Caki2 (cell line): ENCODE measurements at places on chromosomes 11 and 22.

DNA sequence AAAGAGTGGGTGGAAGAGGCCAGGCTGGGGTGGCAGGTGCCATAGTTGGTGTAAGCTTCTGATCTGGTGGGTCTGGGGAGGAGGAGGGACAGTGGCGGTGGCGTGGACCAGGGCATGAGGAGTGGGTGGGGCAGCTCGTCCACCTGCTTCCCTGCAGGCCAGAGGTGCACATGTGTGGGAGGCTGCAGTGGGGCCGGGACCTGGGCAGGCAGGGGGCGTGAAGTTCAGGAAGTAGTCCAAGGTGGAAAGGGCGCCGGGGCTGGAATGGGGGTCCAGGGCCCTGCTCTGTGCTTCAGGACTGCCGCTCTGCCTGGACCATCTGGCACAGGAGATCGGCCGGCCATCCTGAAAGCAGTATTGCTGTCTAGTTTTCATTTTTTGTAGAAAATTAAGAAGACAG, 15.9 kb downstream of the RIBC2 start:
- no peak for DNase-seq

DNA sequence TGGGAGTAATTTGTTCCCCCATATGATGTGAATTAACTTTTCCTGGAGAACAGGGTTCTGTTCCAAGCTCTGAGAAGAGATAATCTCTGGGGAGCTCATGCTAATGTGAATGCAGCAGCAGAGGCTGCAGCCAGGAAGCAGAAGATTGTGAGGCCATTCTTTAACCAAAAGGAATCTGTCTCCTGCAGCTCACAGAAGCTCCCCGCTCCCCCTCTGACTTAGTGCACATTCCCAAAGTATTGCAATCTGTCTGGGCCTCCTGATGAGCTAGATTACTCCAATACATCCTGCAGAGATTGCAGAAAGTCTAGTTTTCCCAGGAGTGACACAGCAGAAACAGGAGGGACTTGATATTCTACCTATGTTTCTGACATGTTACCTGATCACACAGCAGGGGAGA, 420.6 kb upstream of the FAT3 start:
- no peak for DNase-seq

- peak; percentile 67 for DNase-seq
These were observed 828 bp upstream of the RAB1B start for GRCh38 chr11:66267379-66268243.

- DNase-seq, result no peak
These were observed 825 bp downstream of the FBXO3 start for GRCh38 chr11:33773404-33773986.
